ENCODE measurements at places on chromosomes 5 and 9.

DNA sequence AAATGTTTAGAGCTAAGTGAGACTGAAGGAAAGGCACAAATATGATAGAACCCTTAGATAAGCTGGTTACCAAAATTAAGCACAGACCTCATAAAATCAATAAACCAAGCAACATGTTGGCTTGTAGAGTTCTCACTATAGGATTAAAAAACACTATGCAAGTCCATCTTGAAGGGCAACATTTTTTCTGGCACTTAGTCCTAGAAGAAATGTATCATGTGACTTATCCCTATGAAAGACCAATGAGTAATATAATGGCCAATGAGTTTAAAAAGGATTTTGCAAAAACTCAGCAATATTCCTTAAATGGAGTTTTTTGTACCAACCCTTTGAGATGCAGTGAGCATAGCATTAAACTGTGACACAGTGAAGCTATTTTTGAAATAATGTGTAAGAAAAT lies 216.3 kb upstream of the ADRA1B start:
- no peak for DNase-seq

- DNase-seq = no peak
Observed at GRCh38 chr9:124312290-124313265, 54.8 kb downstream of the NEK6 start.

- no peak for DNase-seq
Observed at GRCh38 chr5:130050585-130050984, 146.3 kb downstream of the CHSY3 start.

DNA sequence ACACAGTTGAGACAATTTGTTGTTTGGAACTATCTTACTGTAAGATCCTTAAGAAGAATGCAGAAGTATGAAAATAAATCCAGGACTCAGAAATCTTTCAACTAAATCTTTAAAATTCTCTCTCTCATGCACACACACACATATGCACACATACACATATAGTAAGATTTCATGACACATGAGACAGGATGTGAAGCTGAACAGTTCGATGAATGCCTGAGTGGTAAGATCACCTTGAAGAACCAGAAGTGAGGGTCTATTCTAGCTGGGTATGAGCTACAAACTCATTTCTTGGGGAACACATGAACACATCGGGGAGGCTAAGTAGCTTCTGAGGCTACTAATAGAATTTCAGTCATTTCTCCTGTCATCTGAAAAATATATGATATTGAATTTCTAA lies 153.6 kb downstream of the TMC1 start:
- no peak for DNase-seq

DNA sequence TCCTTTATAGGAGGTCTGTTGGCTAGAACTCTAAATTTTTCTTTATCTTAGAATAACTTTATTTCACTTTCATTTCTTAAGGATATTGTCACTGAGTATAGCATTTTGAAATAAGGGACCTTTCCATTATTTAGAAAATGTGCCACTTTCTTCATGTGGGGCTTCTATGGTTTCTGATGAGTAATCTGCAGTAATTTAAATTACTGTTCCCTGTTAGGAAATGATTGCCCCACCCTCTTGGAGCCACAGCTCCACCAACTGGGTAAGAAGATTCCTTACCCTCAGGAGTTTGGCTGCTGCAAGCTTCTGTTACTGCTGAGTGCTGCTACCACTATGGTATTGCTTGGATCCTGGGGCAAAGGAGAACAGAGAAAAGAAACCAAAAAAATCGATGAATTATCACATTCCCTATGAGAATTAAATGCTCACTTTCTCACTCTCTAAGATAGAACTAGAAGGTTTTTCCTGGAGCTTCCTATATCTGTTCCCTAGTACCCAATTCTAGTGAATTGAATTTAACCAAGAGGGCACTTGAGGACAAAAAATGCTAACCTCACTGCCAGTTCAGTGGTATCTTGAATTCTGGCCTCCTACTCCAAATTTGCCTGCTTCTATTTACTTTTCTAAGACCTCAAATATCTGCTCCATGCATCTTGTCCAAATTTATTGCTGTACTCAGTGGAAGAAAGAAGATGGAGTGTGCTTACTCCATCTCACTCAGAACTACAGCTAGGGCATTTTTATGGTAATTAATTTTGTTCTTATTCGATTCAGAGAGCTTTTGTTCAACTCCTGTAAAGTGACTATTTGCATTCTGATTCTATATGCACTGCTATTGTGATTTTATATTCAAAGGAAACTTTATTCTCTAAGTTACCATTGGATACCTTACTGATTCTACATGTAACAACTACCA lies 2111.3 kb downstream of the MAT2B start:
- peak; percentile 1 for DNase-seq

GRCh38 chr9:5922192-5922591 lies 31.5 kb downstream of the MLANA start:
- DNase-seq = no peak

GRCh38 chr9:90018688-90019087 lies 413.9 kb downstream of the GADD45G start:
- DNase-seq = no peak

GRCh38 chr9:127817881-127818434 lies 15.3 kb downstream of the FPGS start:
- DNase-seq = no peak

Measured in CMK (cell line).